ENCODE measurements at places on chromosomes 4 and X.

DNA sequence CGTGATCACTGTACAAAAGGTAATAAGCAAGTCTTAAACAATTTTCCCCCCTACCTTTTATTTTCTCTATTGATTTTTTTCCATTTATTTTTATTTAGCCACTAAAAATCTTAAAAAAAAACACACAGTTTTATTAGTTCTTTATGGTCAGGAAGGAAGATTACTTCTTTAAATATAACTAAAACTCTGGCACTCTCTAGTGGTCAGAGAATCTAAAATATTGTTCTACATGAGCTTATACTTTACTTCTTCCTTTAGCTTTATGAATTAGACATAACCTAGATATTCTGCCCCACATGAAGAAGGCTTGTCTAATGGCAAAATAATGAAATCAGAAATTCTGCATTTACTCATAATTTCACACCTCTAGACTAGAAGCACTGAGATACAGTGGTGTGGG is 135.2 kb downstream of the PDE5A start:
- no peak for DNase-seq

DNA sequence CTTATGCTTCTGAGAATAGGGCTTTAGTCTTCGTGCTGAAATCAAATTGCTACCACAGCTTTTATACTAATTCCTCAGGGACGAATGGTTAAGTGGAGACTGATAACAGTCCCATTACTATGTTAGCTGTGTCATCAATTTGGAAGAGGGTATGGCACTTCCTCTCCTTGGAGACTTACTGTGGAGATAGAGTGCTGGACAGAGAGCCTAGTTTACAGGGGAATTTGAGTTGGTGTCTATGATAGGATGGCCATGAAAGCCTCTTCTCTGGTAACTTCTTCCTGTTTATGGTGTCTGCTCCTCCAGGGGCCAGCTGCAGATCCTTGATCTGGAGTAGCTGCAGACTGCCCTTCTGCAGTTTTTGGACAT is 167.7 kb downstream of the ZNF518B start:
- no peak for DNase-seq

DNA sequence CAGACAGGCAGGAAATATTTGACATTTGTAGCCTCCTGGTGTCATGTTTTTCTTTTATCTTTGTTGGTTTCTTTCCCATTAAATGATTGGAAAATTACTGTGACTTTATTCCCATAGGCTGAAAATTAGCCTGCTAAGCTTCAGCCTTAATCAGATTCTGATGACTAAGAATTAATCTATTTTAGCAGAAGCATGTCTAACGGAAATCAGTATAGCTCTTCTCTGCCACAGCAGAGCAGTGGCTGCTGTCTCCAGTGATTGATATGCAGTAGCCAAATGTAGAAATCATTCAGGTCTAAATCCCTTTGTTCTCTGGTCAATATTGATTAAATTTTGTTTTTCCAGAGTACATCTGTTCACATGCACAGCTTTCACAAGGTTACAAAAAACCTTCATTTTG is 199.3 kb downstream of the GC start:
- DNase-seq = no peak

DNA sequence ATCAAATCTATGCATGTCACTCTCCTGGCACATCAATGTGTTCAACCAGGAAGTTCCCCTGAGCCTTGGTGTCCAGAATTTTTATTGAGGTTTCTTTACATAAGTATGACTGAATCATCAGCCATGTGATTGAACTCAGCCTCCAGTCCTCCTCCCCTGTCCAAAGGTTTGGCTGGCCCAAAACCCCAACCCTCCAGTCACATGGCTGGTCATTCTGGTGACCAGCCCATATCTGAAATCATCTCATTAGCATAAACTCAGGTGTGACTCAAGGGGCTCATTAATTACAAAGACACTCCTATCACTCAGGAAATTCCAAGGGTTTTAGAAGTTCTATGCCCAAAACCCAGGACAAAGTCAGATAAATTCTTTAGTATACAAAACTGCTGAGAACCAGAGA is 20.6 kb upstream of the SUPT20HL2 start:
- DNase-seq = no peak

GRCh38 chr4:87938746-87939145 is 36.8 kb upstream of the SPP1 start:
- DNase-seq = no peak

DNA sequence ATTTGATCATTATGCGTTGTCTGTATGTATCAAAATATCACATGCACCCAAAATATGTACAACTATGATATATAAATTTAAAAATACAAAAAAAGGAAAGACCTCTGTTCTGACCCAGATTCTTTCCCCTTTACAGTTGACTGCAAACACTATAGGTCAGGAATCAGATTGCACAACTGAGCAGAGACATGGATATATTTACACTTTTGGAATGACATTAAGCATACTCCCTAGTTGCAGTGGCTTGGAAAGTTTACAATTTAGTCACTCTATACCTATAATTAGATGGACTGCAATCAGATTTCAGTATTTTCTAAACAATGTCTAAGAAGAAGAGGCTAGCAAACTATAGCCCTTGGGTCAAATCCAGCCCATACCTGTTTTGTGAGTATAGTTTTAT is 98.5 kb upstream of the INPP4B start:
- no peak for DNase-seq

DNA sequence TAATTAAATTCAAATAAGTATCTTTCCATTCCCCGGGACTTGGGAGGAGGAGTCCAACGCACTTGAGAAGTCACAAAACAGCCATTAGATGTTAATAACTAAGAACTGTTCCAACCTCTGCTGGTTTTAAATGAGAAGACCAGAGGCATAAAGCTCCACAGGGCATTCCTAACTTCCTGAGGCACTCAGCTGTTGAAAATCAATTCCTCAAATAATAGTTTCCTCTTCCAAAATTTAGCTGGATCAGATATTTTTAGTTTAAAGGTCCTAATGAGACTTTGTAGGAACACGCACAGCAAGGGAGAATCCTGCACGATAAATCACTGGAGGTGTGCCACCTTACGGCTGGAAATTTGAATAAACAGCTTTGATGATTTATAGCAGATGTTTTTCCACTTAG is 504.3 kb upstream of the ZFP42 start:
- DNase-seq = no peak

GRCh38 chr4:110742143-110742542 is 119.3 kb upstream of the PITX2 start:
- DNase-seq = no peak

DNA sequence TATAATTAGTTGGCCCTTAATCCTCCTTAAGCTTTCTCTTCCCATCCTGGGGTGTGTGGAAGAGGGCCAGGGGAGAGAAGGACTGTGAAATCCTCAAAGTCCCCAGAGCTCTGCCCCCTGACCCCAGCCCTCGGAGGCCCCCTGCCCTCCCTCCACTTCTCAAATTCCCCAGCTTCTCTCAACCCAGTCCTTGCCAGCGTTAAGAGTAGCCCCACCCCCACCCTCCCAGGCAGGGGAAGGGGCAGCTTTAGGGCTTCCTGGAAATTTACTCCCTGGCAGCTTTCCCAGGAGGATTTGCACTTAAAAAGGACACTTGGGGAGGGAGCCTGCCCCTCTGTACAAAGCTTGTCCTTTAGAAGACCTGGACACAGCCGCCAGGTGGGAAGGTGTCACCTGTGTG is 11.8 kb upstream of the CD40LG start:
- DNase-seq = no peak

DNA sequence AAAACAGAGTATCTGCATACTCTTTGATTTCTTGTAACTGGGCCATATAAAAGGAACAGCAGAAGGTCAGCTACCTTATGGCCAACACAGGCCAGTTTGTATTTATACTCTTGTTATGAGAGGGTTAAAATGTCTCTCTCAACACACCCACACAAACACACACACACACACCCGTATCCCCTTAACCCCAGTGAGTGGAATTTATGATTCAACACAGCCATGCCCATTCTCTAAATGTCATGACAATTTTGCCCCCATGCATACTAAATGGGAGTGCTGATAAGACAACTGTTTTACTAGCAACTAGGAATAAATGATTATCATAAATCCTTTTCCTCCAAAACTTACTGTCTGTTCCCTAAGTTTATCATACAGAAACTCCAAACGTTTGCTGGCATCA is 22.1 kb upstream of the SCD5 start:
- DNase-seq = no peak

DNA sequence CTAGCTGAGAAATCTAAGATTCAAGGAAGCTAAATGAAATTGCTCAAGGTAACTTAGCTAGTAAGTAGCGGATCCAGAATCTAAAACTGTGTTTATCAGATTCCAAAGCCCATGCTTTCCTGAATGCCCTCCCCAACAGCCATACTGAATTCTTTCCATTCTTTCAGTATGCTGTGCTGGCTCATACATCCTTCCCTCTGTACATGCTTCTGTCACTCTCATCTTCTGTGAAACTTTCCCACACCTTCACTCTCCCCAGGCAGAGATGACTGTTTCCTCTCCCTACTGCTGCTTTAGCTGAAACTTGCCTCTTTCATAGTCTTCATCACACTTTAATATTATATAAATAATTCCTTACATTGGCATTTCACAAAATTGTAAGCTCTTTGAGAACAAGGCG is 39.3 kb upstream of the SMARCAD1 start:
- DNase-seq = no peak

DNA sequence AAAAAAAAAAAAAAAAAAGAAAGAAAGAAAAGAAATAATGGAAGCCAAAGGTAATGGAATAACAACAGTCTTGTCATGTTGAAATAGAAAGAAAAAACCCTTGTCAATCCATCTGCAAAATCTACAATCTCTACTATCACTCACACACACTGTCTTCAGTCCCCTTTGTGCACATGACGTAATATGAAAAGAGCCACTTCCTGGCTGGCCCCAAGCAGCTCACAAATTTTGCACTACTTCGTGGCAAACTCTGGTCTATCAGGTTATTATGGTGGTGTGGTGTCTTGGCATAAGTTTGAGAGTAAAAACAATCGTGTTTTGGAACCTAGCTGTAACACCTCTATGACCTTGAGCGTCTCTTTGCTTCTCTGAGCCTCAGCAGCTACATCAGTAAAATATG is 8.3 kb upstream of the AFAP1 start:
- DNase-seq = no peak

DNA sequence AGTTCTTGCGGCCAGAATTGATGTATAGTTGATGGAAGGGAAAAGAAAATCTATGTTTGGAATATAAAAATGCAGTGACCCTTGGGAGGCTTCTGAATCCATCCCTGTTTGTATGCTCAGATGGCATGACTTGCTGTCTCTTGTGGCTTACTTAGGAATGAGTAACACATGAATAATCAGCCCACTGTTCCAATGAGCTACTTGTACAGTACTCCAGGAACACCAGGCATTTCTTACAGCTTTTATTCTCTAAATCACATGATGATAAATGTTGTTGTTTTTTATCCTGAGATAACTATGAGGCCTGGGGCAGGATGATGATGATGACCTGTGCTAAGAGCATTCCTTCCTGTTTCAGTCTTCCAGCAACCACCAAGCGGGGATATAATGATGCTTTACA is 18.9 kb downstream of the TMPRSS11E start:
- DNase-seq = no peak

DNA sequence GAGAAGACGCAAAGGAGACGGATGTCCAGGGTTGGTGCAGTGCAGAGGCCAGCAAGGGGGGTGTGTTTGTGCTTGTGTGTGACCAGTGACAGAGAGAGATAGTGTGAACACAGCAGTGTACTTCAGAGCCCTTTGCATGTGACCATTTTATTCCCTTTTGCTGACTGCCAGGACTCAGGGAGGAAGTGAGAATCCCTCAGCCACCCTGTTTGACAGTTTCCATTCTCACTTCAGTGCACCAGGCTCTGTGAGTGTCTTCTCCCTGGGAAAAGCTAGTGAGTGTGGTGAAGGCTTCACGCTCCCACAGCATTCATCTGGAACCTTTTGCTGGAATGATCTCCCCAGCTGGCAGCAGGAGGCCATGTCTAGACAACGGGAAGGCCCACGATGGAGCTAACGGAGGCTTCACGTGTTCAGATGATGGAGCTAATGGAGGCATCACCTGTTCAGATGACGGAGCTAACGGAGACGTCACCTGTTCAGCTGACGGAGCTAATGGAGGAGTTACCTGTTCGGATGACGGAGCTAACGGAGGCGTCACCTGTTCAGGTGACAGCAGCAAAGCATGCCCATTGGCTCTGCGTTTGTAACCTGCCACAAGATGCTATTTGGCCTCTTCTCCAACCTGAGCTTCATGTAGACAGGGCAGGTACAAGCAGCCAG is 195.4 kb downstream of the AFAP1 start:
- DNase-seq = no peak

DNA sequence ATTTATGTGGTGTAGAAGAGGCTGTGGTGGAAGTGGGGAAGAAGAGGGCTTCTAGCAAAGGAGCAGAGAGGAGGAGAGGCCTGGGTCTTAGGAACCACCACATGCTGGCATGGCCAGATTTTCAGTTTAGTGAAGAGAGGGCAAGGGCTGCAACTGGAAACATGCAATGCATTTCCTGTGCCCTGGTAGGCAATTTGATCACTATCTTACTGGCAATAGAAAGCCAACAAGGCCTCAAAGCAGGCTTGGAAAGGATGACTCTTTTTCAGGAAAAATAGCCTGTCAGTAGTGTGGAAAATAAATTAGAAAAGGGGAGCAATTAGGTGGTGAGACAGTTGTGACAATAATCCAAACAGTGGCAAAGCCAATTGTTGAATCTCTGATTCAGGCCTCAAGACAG is 501.9 kb upstream of the ZFP42 start:
- no peak for DNase-seq

GRCh38 chr4:91058345-91058744 is 931.2 kb downstream of the CCSER1 start:
- no peak for DNase-seq

DNA sequence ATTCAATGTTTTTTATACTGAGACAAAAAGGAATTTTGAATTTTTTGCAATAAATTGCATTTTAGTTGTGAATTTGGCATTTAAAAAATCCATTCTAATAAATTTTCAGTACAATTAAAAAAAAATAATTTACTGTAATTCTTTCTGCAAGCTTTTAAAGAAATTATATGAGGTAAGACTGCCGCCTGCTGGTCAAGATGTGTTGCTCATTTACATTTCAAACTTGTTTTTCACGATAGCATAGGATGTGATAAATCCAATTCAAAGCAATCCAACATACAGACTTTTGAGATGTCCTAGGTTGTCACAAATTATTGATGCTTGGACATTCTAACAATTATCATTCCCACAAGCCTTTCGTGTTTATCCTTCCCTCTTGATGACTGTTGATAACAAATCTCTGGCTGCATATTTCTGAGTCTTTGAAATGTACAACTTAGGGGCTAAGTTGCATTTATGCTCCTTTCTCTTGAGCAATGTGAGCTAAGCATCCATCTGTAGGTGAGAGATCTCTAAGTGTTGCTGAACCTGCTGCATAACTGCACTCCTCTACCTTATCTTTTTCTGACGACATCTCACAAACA is 21.7 kb upstream of the MFAP3L start:
- no peak for DNase-seq

DNA sequence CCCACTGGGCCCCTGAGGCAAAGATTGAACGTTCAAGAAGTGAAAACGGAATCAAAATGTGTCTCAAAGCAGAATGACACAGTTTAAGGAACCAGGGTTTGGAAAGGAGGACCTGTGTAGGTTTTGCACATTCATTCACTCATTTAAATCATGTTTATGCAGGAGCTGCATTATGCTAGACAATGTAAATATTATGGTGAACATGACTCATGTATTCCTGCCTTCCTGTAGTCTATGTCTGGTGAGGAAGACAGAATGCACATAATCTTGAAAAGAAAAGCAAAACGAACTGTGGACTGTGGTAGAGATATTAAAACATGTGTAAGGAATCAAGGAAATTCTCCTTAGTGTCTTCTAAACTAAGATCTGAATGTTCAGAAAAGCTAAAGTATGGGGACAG is 311.8 kb upstream of the SMIM31 start:
- DNase-seq = no peak

GRCh38 chr4:13728761-13729160 is 101.2 kb upstream of the BOD1L1 start:
- no peak for DNase-seq
